ENCODE measurements at places on chromosomes 5 and 9.

- no peak for DNase-seq
Measured at GRCh38 chr9:17597977-17598376, 19.1 kb downstream of the SH3GL2 start.

DNA sequence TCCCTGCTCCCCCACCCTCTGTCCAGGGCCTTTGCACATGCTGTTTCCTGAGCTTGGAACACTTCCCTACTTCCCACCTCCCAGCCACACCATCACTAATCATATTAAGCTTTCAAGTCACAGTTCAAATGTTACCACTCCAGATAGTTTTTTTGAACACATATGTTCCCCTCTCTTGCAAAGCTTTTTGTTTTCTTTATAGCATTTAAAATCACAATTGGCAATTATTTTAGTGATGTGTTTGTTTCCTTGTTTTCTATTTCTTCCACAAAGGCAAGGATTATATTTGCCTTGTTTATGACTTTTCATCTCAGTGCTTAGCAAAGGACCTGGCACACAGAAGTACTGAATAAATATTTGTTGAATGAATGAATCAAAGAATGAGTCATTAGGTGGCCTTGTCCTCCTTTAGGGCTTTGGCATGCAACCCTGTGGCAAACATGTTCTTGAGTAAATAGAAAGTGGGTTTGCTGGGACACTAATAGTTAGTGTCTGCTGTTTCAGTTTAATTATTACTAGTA, 386.8 kb downstream of the FGF10 start:
- DNase-seq = no peak

DNA sequence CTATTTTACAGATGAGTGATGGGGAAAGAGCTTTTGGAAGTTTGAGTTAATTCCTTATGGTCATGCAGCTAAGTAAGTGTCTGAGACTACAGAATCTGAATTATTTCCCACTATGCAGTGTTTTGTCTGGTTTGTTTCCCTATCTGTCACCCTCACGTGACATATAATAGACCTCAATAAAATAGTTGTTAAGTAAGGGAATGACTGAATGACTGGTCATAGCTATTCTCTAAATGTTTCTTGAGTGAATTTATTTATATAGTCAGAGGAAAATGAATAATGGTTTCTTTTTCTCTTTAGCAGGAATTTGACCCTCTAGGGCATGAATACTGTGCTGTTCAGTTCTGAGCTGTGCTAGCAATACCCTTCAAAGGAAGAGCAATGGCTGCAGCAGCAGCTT, 10.3 kb downstream of the TRIM32 start:
- no peak for DNase-seq

DNA sequence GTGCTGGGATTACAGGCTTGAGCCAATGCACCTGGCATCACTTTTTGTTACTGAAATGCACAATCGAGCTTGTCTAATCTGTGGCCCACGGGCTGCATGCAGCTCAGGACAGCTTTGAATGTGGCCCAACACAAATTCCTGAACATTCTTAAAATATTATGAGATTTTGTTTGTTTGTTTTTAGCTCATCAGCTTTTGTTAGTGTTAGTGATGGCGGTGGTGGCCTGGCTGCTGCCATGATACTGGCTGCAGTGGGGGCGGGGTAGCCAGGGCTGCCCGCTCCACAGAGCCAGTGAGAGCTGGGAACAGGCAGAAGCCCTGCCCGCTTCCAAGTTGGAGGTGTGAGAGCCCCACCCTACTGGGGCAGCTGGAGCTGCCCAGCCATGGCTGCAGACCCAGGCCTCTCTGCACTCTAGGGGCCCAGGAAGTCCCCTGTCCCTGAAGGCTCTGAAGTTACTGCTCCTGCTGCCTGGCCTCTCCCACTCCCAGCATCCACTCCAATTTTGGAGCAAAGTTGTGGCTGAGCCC, 76.6 kb upstream of the SHB start:
- no peak for DNase-seq

DNA sequence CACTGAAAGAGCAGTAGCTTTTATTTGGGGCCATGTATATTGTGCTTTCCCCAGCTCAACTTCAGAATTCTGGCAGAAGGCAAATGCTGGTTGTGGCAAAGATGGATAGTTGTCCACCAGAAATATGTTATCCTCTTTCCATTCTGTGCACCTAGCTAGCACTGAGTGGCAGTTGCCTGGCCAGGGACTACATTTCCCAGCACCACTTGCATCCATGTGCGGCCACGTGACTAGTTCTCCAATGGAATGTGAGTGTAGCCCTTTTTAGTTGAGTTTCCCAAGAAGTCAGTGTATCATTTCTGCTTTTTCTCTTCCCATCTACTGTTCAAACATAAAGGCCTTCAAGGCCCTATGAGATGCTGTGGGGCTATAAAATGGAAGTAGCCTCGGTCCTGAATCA, 354.0 kb upstream of the CLINT1 start:
- no peak for DNase-seq

- DNase-seq = no peak
Measured at GRCh38 chr9:26358836-26359235, 533.8 kb downstream of the CAAP1 start.

DNA sequence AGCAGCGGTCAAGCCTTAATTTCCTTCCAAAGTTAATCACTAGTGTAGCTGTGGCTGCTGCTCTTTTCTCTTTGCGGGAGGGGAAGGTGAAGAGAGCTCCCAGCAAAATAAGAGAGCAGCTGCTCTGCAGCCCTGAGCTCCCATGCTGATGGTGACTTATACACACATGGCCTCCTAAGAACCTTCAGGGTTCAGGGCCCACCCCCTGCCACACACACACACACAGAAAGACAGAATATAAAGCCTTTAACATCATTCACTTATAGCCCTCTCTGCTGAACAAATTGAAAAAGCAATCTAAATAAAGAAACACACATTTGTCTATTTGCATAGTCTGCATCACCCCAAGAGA, 43.6 kb downstream of the GAS1 start:
- DNase-seq = no peak

DNA sequence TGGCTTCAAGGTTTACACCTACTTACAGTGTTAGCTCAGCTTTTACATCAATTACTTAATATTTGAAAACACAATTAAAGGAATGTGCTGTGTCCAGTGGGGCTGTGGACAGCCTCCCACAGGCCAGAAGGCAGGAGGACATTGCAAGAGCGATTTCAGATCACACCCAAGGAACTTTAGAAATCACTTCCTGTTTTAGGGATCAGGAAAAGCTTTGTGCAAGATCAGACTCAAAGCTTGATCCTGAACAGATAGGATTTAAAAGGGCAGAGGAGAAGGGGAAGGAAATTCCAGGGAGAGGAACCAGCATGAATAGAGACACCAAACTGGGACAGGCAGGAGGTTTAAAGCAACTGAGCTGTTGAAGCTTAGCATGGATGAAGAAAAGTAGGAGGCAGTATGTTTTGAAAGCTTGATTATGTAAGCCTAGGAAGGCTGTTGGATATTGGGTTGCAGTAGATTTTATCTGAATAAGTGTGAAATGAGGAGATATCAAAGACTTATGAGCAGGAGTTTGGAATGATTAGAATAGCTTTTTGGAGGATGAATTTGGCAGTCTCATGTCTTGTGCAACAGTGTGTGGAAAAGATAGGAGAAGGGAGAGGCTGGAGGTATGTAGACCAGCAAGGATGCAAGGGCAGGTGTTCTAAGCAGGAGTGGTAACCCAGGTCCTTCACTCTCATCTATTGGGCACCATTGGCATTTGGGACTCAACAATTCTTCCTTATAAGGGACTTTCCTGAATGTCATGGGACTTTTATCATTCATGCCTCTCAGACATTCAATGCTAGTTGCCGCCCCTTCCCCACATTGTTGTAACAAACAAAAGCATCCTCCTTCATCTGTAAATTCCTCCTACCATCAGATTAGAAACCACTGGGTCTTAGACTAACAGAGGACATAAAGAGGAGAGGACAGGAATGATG, 123.5 kb downstream of the TARS1 start:
- no peak for DNase-seq

GRCh38 chr9:121556580-121556979, 56.9 kb upstream of the GGTA1 start:
- no peak for DNase-seq

DNA sequence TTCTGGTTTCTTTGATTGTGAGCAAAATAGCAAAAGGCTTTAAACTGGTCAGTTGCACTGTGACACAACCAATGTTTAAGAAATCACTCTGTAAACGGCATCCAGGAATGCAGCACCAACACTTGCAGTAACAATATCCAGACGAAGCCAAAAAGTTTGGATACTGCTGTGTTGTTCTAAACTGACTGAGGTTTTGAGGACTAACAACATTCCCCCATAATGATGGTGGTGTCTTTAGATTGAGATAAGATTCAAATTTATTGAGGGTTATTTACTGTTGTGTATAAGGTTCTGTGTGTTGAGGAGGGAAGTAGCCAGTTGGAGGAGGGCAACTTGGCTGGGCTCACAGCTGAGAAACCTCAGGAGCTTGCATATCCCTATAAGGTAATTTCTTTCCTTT, 353.6 kb downstream of the BNC2 start:
- no peak for DNase-seq

GRCh38 chr5:34411470-34412346, 244.4 kb upstream of the RAI14 start:
- DNase-seq = no peak

GRCh38 chr5:35963381-35963843, 25.0 kb upstream of the CAPSL start:
- no peak for DNase-seq

DNA sequence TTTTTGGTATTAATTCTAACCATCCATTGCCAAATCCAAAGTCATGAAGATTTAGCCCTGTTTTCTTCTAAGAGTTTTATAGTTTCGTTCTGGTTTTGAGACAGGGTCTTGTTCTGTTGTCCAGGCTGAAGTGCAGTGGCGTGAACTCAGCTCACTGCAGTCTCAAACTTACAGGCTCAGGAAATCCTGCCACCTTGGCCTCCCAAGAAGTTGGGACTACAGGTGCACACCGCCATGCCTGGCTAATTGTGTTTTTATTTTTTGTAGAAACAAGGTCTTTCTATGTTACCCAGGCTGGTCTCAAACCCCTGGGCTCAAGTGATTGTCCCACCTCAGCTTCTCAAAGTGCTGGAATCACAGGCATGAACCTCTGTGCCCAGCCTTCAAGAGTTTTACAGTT, 21.0 kb downstream of the ACTL7A start:
- DNase-seq = no peak

- DNase-seq = no peak
Measured at GRCh38 chr9:110952540-110952859, 85.8 kb downstream of the LPAR1 start.

- no peak for DNase-seq
Measured at GRCh38 chr9:2324742-2325141, 296.8 kb upstream of the VLDLR start.

DNA sequence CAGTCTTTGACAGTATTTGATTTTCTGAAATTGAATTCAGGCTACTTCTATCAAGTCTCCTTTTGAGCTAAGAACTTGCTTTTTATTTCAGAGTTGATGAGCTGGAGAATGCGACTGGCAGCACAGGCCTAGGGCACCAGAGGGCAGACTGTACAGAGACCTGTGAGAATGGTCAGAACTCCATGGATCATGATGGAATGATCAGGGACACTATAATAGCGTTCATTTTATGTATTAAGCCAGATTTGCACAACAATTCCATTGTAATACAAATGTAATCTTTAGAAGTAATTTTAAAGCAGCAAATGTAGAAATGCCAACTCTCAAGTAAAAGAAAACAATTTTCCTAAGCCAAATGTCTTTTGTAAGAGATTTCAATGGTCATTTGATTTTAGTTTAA, 902.4 kb downstream of the NR2F1-AS1 start:
- no peak for DNase-seq

Data from stimulated activated CD4-positive, alpha-beta T cell treated with anti-CD3 and anti-CD28 coated beads, TNF-alpha, amount 100 ng/mL, for 48 hours (primary cell).